CD4-positive, alpha-beta T cell treated with Interleukin-4 for 1 hour (primary cell): ENCODE measurements at places on chromosomes 13 and 19.
A peak's percentile ranks its signal among the peaks of the same experiment; 100 is the strongest.

- peak; percentile 87 for DNase-seq
Observed at GRCh38 chr19:41570639-41571112, 5.3 kb upstream of the CEACAM21 start.

- DNase-seq, result no peak
Observed at GRCh38 chr13:45368571-45368970, 27.6 kb upstream of the TPT1 start.

- DNase-seq, result no peak
Observed at GRCh38 chr19:3263866-3264265, 39.4 kb downstream of the CELF5 start.

DNA sequence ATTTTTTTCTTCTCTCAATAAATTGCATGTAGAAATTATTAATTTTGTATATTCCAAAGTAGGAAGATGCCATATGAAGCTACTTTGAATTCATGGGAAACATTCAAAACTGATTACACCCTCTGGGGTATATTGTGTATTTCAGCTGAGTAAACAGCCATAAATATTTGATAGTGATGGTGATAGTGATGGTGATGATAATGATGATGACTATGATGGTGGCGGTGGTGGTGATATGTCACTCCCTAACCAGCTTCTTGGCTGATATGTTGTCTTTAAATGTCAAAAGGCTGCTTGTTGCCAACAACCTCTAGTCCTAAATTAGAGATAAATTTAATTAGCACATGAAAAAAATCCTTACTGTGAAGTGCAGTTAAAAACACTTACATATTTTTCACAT is 102.0 kb downstream of the LRCH1 start:
- DNase-seq, result no peak

GRCh38 chr13:86155756-86156155 is 356.5 kb upstream of the SLITRK6 start:
- no peak for DNase-seq

GRCh38 chr13:24668511-24668910 is 11.7 kb upstream of the ATP12A start:
- no peak for DNase-seq

- DNase-seq, result no peak
Observed at GRCh38 chr19:54203151-54203611, 2.5 kb downstream of the RPS9 start.

- DNase-seq, result no peak
Observed at GRCh38 chr13:109764470-109765291, 21.7 kb downstream of the IRS2 start.

- DNase-seq, result no peak
Observed at GRCh38 chr13:107289540-107289939, 721.6 kb upstream of the ARGLU1 start.

DNA sequence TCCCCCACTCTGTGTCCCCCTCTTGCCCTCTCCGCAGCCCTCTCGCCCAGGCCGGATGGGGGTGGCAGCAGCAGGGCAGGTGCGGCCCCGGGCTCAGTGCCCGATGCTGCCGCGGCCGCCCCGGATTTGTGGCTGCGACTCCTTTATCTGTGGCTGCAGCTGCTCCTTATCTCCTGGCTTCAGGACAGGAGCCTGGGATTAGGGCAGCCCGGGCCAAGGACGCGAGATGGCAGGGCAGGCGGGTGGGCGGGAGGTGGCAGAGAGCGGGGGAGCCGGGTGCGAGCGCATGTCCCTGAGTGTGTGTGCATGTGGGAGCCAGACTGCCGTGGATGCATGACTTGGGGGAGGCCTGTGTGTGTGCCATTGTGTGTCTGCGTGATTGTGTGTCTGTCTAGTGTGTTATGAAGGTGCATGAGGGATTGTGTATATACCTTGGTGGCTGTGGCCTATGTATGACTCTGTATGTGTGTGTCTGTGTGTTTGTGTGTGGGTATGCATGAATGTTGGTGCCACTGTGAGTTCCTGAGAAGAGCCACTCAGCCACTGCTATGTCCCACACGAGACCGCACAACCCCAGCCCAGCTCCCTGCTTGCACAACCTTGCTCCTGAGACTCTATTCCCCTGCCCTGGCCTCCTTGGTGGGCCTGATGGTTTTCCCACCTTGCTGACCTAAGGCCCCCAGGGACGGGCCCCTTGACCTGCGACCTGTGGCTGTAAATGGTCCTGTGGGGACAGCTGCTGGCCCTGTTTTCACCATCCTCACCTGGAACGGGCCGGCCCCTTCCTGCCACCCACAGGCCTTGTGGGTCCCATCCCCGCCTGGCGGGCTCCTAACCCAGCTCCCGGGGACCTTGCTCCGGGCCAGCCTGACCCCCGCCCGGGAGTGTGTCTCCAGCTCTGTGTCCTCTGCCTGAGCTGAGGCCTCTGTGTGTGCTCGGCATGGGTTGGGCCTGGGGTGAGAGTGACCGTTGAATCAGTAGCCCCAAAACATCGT is 5.3 kb upstream of the NRTN start:
- no peak for DNase-seq

- DNase-seq, result no peak
Observed at GRCh38 chr13:51848674-51849073, 3.7 kb upstream of the TMEM272 start.

DNA sequence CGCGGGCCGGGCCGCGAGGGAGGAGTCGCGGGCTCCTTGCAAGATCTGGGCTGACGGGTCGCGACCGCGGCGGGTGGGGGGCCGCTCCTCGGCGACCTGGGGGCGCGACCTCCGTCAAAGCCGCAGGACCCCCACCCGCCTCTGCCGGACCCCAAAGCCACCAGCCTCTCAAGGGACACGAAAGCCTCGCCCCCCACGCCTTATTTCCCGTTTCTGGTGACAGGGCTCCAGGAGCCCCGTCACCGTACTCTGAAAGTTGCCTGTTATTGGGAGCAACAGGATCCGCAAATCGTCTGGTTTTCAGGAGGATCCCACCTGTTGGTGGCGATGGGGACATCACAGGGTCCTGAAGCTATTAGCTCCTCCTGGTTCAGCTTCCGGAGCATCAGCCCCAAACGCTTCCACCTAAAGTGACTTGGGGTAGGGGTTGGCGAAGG is 530 bp downstream of the MAU2 start:
- no peak for DNase-seq

- DNase-seq, result peak; percentile 54
Observed at GRCh38 chr19:14530005-14530348, 583 bp downstream of the TECR start.

DNA sequence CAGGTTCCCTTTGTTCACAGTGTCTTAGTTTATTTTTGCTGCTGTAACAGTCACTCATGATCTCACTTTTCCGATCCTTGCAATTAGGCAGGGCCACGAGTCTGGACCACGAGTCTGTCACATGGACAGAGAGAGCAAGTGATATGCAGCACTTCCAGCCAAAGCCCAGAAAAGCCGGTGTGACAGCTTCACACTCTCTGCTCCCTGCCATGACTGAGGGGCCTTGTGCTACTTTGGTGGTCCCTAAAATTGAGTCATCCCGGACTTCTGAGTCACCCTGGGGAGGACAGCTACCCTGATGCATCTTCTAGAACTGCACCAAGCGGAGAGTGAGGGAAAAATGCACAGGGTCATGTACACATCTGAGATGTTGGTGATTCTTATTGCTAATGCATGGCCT is 179.6 kb downstream of the EFNB2 start:
- no peak for DNase-seq

DNA sequence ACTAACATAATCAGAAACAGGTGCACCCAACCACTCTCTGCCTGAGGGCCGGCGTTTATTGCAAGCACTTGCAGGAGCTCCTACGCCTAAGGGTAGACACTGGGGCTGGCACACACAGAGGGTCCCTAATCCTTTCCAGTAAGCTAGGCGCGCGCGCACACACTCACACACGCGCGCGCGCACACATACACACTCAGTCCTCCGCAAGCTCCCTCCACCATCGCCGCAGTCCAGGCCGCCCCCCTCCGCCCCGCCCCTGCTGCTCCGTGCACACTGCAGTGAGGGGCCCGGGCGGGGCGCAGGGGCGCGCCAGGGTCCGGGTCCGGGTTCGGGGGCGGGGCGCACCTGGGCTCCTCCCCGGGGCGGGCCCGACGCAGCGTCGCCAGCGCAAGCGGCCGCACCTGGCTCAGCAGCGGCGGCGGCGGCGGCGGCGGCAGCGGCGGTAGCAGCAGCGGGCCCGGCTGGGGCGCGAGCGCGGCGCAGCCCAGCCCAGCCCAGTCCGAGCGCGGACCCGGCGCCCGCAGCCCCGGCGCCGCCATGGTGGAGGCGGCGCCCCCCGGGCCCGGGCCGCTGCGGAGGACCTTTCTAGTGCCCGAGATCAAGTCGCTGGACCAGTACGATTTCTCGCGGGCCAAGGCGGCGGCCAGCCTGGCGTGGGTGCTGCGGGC is at the start of gene CAMSAP3:
TSS of gene CAMSAP3 (plus strand) at position 398 of the 668 bp plus-strand sequence. CDS start at position 538, 140 bp downstream.
- DNase-seq, result peak; percentile 40

GRCh38 chr13:98838776-98839175 is 86.3 kb upstream of the SLC15A1 start:
- DNase-seq, result no peak

DNA sequence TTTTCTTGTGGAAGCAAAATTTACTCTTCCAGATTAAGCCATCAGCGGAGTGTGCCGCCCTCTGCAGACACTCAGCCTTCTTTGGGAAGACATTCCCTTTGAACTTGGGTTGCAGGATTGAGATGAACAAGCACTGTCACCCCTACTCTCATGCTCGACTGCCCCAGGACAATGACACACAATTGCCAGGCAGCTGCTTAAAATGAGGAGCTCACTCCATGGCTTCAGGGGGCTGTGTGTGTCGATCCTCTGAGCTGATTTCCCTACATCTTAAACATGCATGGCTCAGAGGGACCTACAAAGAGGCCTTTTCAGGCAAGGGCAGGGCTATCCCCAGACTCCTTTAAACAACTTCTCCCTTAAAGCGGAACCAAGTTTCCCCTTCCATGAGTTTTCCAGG is 107.5 kb upstream of the MBNL2 start:
- no peak for DNase-seq

DNA sequence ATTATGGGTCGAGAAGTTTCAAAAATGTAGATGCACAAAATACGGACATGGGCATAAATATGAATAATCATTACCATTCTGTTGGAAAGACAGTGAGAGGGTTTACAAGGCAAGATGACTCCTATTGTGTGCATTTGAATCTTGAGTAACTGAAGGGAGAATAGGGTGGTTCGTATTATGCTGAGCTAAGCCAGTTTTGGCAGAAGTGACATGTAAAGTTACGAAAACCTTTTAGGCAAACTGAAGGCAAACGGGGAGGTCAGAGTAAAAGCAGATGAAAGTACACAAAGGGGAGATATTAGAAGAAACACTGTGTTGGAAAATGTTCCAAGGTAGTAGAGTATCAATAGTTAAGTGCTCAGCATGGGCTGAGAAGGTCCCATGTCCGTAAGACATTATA is 16.8 kb downstream of the DCT start:
- DNase-seq, result no peak

GRCh38 chr19:14218620-14219330 is 12.8 kb upstream of the ADGRL1 start:
- DNase-seq, result no peak
